ENCODE measurements at places on chromosomes 12 and 14.

DNA sequence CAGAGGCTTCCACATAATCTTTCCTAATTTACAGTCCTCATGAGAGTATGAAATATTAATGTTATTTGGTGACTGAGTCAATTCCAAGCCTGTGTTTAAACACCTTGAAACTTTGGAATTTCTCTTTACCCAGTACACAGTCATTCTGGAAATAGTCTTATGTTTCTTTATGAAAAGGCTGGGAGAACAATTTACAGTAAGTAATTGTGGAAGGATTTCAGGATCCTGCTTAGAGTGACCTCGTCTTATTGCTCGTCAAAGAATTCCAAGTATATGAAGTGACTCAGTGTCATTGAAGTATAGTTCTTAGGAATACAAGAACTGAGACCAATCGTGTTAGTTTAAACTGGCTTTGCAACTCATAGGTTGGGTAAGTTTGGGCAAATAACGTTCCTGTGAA lies 634.2 kb downstream of the SLC16A7 start:
- no peak for DNase-seq

DNA sequence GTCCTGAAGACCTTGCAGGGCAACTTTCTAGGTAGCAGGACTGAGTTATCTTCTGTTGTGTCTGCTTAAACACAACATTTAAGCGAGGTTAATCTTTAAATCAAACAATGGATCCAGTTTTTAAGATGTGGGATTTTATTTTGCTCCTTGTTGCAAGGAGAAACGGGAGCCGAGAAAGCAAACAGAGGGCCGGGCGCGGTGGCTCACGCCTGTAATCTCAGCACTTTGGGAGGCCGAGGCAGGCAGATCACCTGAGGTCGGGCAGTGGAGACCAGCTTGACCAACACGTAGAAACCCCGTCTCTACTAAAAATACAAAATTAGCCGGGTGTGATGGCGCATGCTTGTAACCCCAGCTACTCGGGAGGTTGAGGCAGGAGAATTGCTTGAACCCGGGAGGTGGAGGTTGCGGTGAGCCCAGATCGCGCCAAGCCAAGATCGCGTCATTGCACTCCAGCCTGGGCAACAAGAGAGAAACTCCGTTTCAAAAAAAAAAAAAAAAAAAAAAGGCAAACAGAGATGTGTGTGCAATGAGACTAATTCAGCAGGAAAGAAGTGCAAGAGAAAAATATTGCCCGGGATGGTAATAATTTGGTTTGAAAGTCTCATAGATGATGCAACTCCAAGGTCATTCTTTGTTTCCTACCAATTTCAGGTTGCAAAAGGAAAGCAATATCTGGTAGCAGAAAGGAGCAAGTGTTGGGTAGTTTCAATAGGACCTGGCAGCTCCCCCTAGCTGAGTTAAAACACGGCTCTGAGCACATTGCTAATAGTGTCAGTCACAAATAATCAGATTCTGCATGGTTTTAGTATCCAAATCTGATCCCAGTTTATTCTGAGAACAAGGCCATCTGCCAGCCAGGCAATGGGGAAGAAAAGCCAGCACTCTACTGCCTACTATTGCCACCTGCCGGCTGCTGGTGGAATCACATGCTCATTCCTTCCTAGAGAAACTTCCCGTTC lies 141.4 kb downstream of the PPM1H start:
- DNase-seq: peak; percentile 22

DNA sequence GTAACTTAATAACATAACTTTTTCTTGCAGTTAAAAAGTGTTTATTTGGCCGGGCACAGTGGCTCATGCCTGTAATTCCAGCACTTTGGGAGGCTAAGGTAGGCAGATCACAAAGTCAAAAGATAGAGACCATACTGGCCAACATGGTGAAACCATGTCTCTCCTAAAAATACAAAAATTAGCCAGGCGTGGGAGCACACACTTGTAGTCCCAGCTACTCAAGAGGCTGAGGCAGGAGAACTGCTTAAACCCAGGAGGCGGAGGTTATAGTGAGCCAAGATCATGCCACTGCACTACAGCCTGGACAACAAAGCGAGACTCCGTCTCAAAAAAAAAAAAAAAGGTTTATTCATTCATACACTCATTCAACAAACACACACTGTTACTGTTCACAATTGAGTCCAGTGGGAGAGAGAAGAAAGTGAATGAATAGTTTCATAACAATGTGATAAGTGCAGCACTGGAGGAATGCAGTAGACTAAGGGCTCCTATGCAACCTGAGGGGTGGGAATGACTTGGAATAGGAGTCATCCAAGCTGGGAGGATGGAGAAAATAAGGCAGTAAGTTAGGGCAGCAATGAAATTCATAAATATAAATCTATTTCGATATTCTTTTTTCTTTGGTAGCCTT lies 19.8 kb downstream of the DAD1 start:
- DNase-seq: no peak

- DNase-seq: no peak
Observed at GRCh38 chr12:98735821-98736220, 90.7 kb downstream of the APAF1 start.

DNA sequence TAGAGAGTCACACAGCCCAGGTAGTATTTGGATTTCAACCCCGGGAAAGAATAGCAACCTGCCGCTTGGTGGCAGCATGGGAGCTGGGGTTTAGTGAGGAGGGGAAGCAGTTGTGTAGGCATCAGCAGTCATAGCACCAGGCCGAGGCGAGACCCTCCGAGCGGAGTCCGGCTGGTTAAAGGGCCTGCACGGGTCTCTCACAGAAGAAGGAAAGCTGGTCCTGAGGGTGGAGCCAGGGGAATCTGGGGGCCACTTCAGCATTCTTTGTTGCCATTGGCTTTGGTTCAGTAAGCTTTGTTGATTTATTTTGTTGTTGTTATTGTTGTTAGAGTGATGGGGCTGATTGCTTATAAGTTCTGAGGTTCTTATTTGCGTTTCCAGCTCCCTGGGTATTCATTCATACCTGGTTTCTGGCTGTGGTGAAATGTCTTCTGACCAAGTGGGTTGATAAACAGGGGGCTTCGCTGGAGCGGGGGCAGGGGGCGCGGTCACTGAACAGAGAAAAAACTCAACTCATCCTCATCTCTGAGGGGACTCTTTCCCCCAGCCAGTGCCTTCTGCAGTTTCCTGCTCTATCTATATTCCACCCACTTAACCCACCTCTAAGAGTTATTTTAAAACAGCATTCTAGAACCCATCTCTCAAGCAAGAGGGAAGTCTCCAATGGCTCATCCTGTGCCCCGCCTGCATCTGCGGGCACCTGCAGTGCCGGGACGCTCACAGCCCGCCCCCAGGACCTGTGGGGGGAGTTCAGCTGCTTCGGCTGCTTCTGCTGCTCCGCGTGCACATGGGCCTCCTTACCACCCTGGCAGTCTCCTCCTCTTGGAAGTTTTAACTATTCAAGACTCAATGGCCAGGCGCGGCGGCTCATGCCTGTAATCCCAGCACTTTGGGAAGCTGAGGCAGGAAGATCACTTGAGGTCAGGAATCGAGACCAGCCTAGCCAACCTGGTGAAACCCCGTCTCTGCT lies 11.6 kb downstream of the CKB start:
- DNase-seq: no peak

DNA sequence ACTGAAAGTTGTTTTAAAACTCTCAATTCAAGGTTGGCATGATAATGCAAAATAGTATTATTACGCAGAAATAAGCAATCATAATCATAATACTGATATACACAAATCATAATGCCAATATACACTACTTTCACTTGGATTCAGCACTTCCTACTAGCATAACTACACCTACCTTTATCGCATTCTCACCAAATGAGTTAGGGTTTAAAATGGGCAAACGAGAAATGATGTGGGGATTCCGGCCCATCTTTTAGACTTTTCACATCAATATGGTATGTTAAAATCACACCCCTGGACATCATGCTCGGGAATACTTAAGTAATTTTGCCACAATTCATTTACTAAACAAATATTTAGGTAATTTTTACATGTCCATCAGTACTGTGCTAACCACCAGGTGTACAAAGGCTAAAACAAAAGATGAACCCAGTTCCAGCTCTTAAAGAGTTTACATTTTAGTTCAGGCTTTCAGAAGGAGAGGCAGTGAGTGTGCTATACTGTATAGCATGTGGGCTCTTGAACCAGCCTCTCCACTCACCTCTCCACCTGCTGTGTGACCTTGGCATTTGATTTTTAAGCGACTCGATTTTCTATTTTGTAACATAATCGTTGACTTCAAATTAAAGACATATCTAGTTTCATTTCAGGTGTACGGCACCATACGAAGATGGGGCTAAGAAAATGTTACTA lies 1.1 kb upstream of the USP15 start:
- no peak for DNase-seq

GRCh38 chr12:68746572-68747180 lies 700 bp downstream of the SLC35E3 start:
- DNase-seq: peak; percentile 10

DNA sequence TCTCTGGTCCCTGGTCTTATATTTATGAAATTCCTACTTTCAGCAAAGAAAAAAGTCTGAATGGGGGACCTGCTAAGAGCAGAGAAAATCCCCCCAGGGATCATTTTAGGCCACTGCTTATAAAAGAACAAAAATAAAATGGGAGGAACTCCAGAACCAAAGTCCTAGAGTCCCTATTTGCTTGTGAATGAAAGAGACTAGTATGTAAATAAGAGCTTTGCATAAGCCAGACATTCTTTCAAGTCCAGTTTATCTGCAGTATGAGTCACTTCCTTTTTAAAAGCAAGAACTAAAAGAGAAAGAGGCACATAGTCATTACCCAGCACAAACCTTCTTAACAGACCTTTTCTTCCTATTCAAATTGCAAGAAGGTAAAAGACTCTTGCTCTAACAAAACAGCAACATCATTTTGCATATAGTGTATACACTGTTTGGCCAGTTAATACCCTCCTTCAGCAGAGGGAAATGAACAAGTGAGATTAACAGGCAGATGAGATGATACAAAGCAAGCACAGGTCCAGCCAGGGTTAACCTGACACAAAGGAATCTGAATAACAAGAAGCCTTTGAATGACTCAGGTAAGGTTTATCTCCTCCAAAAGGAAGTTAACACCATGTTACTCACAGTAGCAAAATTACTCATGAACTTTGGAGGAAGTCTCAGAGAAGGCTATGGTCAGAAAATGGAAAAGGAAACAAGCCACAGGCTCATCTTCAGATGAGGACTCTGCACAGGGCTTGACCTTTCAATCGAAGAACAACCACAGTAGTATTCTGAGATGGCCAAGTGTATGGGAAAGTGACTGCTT lies 87.3 kb downstream of the PHLDA1 start:
- no peak for DNase-seq

GRCh38 chr12:113173081-113173698 lies 12.1 kb downstream of the DDX54 start:
- DNase-seq: no peak

DNA sequence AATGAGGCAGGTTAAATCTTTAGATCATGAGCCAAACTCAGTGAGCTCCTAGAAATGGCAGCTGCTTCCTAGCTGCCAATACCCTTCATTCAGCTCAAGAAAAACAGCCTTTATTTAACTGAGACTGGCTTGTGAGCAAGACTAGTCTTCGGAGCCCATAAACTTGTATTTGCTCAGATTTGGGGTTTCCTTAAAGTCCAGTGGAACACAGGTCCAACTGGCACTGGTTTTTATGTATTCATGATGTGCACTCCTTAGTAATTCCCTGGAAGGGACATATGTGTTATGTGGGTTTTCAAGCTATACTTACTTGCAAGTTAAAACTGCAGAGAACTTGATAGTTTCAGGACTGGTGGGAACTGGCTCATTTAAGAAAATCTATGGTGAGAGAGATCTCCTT lies 380.1 kb upstream of the TMEM132C start:
- no peak for DNase-seq

DNA sequence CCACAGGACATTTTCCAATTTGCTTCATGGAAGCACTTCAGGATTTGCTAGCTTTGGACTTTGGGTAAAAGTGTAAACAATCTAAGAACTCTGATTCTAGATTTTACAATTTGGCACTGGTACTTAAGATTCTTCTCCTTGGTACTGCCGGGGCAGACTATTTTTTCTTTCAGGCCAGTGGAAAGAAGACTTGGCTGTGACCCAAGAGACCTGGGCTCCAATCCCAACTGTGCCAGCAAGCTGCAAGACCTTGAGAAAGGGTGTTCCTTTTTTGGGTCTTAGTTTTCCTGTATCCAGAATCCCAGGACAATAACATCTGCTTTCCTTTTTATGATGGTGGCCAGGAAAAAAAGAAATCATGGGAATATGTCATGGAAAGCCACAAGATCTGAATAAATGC lies 148.1 kb upstream of the CRY1 start:
- DNase-seq: no peak

DNA sequence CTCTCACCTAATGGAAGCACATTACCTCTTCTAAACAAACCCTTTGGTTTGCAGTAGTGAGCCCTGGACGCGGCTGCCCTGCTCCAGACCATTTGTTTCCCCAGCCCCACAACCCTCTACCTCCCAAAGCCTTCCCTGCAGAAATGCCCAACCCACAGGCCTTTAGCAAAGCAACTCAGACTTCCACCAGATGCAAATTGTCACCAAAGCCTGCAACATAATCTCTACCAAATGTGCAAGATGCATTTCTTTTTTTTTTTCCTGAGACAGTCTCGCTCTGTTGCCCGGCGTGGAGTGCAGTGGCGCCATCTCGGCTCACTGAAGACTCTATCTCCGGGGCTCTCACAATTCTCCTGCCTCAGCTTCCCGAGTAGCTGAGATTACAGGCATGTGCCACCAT lies 56.2 kb downstream of the VWF start:
- DNase-seq: no peak

GRCh38 chr12:127108360-127109215 lies 1158.4 kb upstream of the TMEM132C start:
- DNase-seq: peak; percentile 16

- no peak for DNase-seq
Observed at GRCh38 chr12:27971606-27972005, 927 bp downstream of the PTHLH start.
